ENCODE measurements at places on chromosomes 7 and 10. TPM values are rescaled to one million over a fixed set of nuclear protein-coding genes. Genes with fewer than 3 reads are reported as not detected.

Gene MSMB
- not detected for total RNA-seq

Gene NME8
- total RNA-seq, result not detected

Gene C10orf71
- not detected for total RNA-seq

Gene CYP17A1
- total RNA-seq, result not detected

Gene SH2D4B
- not detected for total RNA-seq

Gene ERVW-1
- total RNA-seq, result not detected

Gene HKDC1
- 52.3 TPM for total RNA-seq

Gene FZD1
- 5.2 TPM for total RNA-seq

Gene STEAP2
- total RNA-seq, result 7.8 TPM

Gene NCF1
- not detected for total RNA-seq

Gene TRIM50
- total RNA-seq, result not detected

Gene ABCF2
- 47.9 TPM for total RNA-seq

Gene IQUB
- total RNA-seq, result 0.10 TPM

DNA sequence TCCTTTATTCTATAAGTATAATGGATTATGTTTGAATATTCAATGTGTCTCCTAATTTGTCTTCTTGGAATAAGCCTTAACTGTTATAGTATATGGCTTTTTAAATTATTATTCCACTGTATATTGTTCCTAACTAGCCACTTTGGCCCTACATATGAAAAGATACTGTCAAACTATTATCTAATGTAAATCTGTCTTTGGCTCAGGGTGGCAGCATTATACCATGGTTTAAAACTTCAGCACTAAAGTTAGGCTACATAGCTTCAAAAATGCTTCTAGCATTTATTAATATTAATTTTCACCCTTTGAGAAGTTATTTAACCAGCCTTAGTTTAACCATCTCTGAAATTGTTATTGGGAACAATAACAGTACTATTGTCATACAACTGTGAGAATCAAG is 543.1 kb upstream of the MBL2 start:
- no peak for DNase-seq

GRCh38 chr7:112080978-112081377 is 125.2 kb downstream of the DOCK4 start:
- peak; percentile 71 for DNase-seq

DNA sequence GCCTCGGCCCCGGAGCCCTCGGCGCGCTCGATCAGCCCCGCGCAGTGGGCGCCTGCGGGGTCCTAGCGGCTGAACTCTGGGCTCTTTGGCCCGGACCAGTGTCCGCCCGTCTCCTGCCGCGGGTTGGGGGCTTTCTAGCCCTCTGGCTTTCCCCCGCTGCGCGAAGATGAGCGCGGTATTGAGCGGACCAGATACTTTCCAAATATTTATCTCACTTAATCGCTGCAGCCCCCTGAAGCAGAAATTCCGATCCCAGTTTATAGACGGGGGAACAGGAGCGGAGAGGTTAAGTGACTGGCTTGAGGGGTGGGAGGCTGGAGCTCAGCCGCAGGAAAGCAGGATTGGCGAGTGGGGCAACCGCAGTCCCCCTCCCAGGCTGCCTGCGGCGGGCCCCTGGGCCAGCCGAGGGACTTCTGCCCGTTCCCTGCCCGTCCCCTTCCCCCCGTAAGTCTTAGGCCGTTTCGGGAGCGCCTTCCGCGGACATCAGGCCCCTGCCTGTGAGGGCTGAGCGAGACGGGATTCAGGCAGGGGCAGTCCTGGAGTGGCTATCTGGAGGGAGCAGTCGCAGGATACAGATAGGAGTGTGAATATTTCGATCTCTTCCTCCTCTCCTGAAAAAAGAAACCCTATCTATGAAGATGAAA is 565 bp downstream of the STRIP2 start:
- DNase-seq, result no peak

DNA sequence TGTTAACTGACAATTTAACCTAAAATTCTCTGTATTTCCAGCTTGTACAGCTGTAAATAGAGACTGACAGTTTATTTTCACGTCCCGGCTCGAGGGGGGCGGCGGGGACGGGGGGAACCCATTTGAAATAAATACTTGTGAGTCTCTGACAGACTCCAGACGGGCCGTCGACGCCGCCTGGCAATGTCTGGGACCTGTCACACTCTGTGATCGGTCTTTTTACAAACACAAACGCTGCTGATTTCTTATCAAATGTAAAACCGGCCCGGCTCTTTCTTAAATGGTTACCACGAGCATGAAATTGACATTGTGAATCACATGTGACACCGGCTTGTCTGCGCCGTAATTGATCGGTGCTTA is 57.0 kb downstream of the UNCX start:
- DNase-seq, result no peak

GRCh38 chr7:151110941-151111645 is 24.8 kb downstream of the AGAP3 start:
- DNase-seq, result peak; percentile 58

- DNase-seq, result no peak
Measured at GRCh38 chr7:45028138-45028919, 28.3 kb downstream of the CCM2 start.

DNA sequence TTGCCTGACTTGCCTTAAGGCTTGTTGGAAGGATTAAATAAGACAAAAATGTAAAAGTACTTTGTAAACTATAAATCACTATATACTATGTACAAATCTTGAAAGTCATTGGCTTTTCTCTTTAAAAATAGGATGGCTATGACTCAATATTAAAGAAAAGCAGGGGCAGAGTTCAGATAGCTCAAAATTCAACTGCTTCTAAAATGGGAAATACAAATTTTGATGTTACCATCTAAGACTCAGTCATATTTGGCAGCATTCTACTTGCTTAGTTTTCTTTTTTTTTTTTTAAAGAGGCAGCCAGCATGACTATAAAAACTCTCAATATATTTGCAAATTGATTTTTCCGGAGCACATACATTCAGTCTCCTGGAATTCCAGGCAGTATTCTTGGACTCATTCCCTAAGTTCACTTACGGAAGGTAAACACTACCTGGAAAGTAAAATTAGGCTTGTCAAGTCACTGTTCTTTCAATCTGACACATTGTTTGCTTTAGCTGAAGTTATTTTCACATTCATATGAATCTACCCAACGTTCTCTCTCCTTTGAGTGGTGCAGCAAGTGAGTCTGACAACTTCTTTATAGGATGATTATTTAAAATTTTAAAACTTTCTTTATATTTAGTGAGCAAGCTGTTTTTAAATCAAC is 133.8 kb upstream of the CCDC6 start:
- DNase-seq, result no peak

DNA sequence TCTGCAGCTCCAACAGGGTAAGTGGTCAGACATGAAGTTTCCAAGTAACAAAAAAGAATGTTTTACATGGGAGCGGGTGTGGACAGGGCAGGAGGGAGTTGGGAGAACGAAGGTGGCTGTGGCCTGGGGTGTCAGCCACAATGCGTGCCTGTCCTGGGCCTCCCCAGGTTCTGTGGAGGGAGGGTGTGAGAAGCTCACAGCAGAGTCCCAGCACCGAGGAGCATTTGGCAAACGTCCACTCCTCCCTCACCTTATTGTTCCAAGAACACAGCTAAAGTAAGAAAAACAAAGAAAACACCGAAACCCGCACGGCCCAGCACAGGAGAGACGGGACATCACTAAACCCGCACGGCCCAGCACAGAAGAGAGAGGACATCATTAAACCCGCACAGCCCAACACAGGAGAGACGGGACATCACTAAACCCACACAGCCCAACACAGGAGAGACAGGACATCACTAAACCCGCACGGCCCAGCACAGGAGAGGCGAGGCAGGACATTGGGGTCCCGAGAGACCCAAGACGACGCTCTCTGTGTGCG is 226.4 kb downstream of the MAD1L1 start:
- no peak for DNase-seq

DNA sequence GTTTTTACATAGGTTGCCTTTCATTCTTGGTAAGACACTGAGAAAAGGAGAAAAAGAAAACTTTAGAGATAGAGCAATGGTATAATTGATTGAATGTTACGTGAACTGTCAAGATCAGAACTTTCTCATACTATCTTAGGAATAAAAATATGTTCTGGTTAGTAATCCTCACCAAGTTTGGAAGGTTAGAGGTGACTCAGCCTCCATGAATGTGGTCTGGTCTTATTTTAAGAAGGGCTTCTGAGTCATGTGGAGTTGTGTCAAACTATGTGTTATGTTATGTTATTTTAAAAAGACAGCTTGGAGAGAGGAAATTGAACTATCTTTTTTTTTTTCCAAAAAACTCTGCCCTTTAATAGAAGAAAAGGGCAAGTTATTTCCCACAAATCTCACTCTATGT is 458.6 kb upstream of the KLF6 start:
- peak; percentile 70 for DNase-seq

GRCh38 chr10:65571011-65571570 is 1354.7 kb upstream of the LRRTM3 start:
- DNase-seq, result peak; percentile 38

GRCh38 chr10:26044141-26044749 is 110.2 kb downstream of the MYO3A start:
- no peak for DNase-seq

GRCh38 chr10:35822316-35822715 is 180.2 kb upstream of the FZD8 start:
- DNase-seq, result peak; percentile 15

GRCh38 chr10:42956045-42956444 is 120.8 kb upstream of the RET start:
- DNase-seq, result no peak

DNA sequence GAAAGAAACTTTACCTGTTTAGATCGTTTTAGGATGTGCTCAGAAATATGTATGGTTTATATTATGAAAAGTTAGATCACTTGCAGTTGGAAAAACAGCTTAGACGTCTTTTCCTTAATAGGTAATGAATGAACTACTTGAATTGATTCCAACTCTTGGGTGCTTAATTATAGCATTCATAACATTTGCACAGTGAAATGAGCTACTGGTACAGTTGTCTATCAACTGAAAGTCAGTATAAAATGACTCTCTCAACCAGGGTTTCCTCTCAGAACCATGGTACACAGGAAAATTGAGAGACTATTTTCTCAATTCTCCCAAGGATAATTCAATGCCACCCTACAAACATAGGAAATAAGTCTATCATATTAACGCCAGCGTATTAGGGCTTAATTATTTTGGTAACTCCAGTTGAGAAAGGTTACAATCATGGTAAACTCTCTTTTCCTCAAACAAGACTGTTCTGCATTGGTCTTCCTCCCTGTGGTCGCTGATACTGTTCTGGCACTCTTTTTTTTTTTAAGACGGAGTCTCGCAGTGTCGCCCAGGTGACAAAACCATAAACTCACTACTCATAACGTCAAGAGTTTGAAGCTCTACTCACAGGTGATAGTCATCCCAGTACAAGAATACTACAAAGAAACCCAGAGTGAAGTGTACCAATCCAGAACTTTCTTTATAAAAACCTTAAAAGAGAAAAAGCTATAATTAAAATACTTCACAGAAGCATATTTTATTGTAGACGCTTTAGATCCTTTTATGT is 2.0 kb downstream of the ANLN start:
- DNase-seq, result peak; percentile 69

DNA sequence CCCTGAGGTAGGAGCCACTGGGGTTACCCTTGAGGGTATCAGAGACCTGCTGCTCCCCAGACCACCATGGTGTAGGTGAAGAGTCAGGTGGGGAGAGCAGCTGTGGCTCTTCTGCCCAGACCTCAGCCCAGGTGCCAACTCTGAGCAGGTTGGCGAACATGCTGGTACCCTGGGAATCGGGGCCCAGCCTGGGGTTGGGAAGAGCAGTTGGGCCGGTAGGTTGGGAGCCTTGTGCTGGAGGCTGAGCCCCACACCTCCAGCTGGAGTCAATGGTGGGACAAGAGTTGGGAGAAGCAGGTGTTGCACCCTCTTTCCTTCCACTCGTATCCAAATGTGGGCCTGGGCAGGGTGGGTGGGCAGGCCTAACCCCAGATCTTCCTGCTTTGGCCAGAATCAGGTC is 114.5 kb downstream of the CDH23 start:
- DNase-seq, result no peak

DNA sequence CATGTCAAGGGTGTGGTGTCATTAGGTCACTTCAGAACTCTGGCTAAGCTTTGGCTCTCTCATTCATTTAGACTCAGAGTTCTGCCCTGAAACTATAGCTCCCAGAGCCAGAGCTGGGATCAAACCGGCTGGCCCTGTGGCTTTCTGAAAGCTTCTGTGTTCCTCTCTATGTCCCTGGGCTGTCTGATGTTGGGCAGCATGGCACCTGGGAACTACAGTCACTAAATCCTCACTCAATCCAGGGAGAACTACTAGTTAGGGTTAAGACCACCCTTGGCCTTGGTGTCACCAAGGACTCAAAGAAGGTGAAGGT is 13.2 kb downstream of the ATG9B start:
- no peak for DNase-seq

DNA sequence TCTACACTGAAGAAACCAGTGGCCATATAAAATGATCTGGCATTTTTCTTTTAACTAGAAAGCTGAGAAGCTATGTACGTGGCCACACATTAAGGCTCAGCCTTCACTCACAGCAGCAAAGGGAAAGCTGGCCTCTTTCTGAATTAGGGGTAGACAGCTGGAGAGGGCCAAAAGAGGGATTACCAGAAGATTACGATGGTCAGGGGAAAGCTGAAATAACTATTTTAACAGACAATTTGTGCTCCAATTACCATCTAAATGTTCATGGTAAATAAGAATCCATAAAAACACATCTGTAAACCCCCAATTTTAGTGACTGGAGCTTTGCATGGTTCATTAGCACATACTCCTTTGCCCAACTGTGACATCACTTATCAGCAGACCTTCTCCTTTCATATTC is 314.3 kb downstream of the HPSE2 start:
- no peak for DNase-seq

DNA sequence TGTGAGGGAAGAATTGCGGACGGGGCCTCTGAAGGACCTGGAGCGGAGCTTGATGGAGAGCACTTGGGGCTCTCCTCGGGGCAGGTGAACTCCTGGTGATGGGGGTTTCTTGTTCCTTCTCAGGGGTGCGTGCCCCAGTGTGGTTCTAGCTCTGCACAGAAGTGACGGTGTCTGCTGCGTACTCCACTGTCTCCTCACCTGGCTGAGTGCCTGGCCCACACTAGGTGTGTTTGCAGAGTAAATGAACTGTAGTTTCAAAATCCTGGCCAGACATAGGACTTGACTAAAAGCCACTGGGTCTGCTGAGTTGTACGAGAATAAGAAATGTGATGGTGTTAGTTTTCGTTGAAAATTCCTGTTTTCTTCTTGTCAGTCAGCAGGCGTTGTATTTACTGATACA is 35.6 kb downstream of the DYNC2I1 start:
- DNase-seq, result no peak

DNA sequence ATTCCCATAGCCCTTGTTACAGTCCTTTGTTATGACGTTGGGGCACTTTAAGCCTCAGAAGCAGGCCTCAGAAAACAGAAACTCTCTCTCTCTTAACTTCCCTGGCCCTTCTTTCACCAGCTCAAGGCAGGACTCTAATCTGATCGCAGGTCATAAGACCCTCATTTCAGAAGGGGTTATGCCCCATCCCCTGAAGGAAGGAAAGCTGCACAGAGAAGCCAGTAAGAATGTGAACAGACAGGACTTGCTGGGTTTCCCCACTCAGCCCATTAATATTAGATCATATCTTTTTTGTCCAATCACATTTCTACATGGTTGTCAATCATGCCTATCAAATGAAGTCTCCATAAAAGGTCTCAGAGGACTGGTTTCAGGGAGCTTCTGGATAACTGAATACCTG is 49.3 kb upstream of the PHF14 start:
- DNase-seq, result no peak

Measured in Caki2 (cell line).